Left cardiac atrium (tissue), 4 donors: ENCODE measurements at places on chromosomes 6 and 20. TPM values are rescaled to one million over a fixed set of nuclear protein-coding genes. Genes with fewer than 3 reads are reported as not detected.

The OPRL1 gene
- total RNA-seq, result 0.97 TPM

The MOXD1 gene
- total RNA-seq, result 3.6 TPM

The BHLHE23 gene
- not detected for total RNA-seq

DNA sequence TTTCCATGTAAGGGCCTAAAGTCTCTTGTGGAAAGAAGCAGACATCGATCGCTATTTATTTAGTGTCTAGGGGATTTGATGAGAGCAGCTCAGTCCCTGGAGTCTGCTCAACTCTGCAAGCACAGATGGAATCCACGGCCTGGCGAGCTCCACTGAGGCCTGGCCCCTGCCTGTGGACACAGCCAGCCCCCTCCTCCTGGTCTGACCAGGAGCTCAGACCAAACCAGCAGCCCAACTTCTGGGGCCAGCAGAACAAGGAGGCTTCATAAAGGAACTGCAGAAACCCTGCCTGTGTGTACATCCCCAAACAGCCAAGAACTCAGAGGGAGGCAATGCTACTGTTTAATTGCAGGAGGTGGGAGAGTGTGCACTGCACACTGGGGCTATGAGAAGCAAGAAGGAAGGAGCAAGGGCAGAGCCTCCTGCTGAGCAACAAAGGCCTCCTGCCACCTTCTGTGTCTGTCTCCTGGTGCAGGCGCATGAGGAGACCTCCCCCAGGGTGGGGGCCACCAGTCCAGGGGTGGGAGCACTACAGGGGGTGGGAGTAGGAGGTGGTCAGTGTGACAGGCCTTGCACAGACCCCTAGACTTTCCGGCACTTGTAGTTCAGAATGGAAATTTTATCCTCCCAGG is 3.8 kb downstream of the CST5 start:
- no peak for DNase-seq

DNA sequence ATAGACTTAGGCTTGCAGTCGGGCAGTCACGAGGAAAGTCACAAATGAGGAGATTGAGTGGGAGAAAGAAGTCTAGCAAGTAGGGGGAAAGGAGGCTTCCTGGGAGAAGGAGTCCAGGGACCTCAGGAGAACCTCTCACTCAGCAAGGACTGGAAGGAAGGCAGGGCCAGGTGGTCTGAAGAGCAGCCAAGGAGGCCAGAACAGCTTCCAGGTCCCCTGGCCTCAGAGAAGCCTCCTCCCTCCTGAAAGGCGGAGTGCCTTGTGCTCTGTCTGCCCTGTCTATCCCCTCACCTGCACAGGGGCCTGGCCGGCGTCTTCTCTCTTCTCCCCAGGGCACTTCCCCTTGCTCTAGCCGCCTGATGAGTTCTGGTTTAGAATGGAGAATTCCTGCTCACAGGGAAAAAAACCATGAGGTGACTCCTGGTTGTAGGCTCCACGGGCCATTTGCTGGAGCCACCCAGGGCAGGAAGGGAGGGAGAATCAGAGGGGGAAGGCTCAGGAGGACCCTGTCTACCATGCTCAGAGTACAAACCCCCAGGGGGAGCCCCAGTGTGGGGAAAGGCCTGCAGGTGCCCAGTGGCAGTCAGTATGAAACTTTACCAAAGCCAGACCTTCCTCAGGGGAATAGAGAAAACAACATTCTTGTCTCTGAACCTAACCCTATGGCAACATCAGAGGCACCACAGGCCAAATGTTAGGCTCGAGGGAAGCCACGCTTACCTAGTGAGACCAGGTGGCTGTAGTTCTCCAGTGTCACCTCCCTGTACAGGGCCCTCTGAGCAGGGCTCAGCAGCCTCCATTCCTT is 11.2 kb downstream of the ZNF337 start:
- no peak for DNase-seq

GRCh38 chr20:57867181-57867803 is 157.5 kb upstream of the PMEPA1 start:
- DNase-seq, result no peak

DNA sequence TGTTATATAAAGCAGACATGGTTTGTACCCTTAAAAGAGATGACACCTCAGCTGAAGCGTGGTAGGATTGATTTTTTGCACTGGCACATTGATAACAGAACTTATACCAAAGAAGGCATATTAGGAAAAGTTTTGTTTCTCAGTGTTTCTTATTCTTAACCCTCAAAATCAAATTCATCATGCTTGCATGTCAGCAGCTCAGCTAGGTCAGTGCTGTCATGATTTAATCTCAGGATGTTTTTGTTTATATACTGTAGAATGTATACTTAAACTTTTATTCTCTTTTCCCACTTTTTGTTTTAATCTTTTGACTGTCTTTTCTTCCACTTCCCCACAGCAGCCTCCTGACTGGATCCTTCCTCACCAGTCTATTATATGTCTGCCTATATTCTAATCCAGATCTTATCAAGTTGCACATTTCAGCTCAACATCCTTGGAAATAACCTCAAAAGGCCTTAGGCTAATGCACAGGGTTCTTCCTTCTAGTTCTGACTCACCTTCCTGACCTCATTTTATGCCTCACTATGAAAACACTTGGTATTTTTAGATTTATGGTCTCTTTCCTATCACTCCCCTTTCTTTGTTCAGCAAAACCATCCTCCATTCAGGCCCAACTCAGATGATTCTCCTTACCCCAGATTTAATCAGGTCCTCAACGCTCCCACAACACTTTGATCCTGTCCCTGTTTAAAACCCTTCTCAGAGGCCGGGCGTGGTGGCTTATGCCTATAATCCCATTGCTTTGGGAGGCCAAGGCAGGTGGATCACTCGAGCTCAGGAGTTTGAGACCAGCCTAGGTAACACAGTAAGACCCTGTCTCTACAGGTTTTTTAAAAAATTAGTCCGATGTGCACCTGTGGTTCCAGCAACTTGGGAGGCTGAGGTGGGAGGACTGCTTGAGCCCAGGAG is 7.2 kb downstream of the HEBP2 start:
- DNase-seq, result no peak

DNA sequence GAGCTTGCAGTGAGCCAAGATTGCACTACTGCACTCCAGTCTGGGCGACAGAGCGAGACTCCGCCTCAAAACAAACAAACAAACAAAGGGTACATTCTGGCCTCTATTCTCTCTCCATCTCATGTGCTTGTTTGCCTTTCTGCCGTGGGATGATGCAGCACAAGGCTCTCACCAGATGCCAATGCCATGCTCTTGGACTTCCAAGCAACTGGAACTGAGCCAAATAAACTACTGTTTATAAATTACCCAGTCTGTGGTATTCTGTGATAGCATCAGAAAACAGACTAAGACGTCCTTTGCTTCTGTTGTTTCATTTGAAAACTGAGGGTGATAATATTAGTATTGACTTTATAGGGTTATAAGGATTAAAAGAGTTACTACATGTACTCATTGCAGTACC is 3.6 kb upstream of the BRD2 start:
- no peak for DNase-seq

DNA sequence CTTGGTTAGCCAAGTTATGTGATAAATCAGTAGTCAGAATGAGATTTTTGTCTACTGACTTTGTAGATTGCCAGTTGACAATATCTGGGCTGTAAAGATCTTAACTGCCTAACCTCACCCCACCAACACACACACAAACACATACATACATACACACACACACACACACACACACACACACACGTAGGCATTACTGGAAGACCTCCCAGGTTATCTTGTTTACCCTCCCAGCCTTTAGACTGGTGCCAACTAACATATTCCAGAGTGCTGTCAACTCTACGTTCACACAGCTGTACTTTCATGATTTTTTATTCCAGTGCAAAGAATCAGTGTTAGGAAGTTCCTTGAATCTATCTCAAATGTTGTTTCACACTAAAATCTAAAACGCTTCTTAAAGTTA is 38.9 kb downstream of the BMP5 start:
- no peak for DNase-seq

DNA sequence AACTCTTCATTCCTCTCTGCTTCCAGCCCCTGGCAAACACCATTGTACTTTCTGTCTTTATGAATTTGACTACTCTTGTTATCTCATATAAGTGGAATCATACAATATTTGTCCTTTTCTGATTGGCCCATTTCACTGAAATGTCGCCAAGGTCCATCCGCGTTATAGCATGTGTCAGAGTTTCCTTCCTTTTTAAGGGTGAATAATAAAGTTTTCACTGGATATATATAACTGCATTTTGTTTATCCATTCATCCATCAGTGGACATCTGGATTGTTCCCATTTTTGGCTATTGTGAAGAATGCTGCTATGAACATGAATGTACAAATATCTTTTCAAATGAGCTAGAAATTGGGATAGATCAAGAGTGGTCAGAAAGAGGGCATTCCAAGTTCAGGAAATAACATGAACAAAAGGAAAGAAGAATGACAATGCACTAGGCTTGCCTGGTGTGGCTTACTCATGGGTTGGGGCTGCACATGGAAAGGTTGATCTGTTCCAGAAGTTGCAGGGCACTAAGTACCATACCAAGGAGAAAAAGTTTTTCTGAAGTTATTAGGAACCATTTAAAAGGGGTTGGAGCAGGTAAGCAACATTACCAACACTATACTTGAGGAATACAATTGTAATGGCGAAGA is 10.0 kb upstream of the L3MBTL3 start:
- no peak for DNase-seq
